ENCODE measurements at places on chromosomes 7 and 10.

DNA sequence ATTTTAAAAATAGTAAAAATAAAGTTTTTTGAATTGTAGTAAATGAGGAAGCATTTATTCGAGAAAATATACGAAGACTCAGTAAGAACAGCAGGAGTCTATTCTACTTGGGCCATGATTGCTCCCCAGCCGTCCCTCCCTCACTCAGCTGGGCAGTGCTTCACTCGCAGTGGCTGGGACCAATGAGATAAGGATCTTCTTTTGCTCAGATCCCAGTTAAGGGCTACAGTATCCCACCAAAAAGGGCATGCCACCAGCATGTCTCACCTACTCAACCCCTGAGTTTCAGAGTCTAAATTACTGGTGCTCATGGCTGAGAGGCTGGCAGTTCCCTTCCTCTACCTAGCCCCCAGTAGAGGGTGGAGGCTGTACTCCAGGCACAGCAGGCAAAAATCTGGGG, 455.7 kb upstream of the PFKP start:
- no peak for DNase-seq

- no peak for DNase-seq
Measured at GRCh38 chr7:18724318-18724717, 228.8 kb downstream of the HDAC9 start.

DNA sequence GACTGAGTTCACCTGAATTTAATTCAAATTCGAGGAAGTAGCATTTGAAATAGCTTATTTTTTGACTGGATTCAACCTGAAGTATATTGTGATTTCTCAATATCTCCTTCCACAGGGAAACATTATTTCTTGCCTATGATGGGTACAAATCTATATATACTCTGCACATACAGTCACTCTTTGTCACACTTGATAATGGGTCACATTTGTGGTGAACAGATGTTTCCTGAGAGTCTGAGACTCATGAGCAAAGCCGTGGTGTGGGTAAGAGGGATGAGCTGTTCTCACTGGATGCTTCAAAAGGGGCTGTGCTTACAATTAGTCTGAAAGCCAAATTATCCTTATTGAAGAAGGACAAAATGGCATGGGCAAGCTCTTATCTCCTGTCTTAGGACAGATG, 18.0 kb upstream of the TBXAS1 start:
- DNase-seq = no peak

DNA sequence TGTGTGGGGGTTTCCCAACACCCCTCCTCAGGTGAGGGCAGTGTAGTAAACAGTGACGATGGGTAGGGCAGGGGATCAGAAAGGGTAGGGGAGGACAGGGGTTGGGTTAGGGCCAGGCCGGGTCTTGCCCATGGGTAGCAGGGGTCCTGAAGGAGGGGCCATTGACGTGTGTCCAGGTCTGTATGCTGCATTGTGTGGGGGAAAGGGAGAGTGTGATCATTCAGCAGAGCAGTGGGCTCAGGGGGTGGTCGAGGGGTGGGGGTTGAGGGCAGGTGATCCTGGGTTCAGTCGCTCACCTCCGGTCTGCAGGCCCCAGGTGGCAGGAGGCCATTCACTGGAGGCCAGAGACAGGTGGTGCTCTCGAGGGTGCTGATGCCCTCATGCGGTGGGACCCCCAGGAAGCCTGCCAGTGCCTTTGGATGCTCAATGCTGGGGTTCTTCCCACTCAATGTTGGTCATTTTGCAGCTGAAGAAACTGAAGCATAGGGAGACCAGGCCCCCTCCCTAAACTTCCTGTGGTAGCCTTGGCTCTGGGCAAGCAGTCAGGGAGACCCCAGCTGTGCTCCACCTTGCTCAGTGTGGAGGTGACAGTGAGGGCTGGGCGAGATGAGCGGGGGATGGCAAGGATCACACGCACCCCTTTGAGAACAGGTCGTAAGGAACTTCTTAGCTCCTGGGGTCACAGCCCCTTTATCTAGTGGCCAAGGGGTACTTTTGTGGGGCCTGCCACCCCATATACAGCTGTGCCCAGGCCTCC, 48.8 kb upstream of the CAMK2B start:
- no peak for DNase-seq

DNA sequence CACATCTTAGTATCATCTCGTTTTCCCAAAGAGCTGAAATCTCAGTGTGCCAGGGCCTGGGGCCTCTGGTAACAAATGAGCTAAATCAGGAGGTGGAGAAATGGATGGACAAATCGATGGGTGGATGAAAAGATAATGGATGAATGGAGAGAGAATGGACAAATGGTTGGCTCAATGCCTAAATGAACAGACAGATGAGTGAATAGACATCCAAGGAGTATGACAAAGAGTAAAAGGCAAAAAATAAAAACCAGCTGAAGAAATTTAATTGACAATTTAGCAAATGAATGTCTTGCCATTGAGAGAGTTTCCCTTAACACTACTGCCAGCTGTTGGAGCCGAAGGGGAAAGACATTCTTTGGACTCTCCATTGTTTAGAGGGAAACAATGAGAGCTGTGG, 8.0 kb downstream of the SYCE1 start:
- DNase-seq = no peak
